ENCODE measurements at places on chromosomes 13 and 19. TPM values are rescaled to one million over a fixed set of nuclear protein-coding genes. Genes with fewer than 3 reads are reported as not detected.

DNA sequence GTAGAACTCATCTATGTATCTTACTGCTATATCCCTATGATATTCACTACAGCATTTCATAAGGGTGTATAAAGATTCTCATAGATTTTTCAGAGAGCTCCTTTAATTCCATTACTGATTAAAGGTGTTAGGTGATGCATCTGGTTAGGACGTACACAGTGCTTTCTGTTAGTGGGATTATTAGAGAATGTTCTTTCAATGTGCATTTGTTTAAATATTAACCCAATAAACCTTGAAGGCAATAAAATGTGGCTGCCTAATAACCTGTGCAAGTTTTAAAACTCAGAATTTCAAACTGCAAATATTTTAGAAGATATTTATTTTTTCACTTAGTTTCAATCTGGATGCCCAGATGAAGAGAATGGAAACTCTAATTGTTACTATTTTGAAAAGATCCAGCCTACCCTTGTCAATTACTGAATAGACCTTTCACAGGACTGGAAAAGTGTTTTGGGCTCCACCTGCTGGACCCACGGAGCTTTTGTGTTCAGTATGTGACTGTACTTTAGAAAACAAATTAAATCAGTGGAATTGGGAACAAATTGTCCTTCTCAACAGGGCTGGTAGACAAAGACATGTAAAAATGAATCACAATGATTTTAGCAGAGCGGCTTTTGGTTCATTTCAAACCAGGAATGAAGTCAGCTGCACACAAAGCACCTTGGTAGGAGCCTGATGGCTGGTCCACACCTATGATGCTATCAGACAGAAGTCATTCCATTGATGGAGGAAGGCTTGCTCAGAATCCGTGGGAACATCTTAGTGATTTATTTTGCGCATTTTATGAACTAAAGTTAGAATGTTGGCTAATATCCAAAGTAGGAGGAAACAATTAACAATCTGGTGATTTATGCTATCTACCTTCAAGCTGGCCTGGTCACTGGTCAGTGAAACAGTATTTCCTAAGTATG is 89.4 kb upstream of the RAP2A start:
- H3K4me3 ChIP-seq = no peak overlapping the region
- no peaks in the 10 kb centered on the region for H3K27me3 ChIP-seq
- H3K36me3 ChIP-seq = no peaks in the 10 kb centered on the region
- H3K27ac ChIP-seq = no peak overlapping the region

- H3K4me1 ChIP-seq = no peaks in the 10 kb centered on the region
- H3K4me3 ChIP-seq = no peak overlapping the region
- H3K27me3 ChIP-seq = no peaks in the 10 kb centered on the region
These were observed 22.7 kb upstream of the NAXD start for GRCh38 chr13:110592665-110593064.

DNA sequence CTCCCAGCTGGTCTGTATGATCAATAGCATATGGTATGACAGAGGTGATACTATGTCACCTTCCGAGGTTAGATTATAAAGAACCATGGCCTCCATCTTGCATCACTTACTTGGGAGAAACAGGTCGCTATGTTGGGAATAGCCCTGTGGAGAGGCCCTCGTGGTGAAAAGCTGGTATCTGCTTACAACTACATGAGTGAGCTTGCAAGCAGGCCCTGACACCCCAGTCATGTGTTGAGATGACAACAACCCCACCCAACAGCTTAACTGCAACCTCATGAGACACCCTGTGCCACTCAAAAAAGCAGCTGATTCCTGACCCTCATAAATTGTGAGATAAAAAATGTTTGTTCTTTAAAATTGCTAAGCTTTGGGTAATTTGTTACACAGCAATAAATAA is 18.8 kb downstream of the MTRF1 start:
- no peak for DNase-seq
- no peak overlapping the region for H3K27ac ChIP-seq
- no peaks in the 10 kb centered on the region for H3K36me3 ChIP-seq
- H3K4me1 ChIP-seq = no peaks in the 10 kb centered on the region

GRCh38 chr13:33721724-33722123 is 96.2 kb upstream of the RFC3 start:
- peaks cover 21% of the 10 kb centered on the region for H3K4me1 ChIP-seq
- H3K27ac ChIP-seq = peak overlapping the region; percentile 56
- H3K4me3 ChIP-seq = no peak overlapping the region

- DNase-seq = no peak
- no peak overlapping the region for H3K4me3 ChIP-seq
- no peak overlapping the region for H3K27ac ChIP-seq
These were observed 13.0 kb downstream of the PGLYRP1 start for GRCh38 chr19:46009530-46010510.

GRCh38 chr19:41531438-41532311 is 44.3 kb upstream of the CEACAM21 start:
- H3K27ac ChIP-seq = peak overlapping the region; percentile 76
- no peaks in the 10 kb centered on the region for H3K36me3 ChIP-seq
- peaks cover 56% of the 10 kb centered on the region for H3K4me1 ChIP-seq
- no peaks in the 10 kb centered on the region for H3K27me3 ChIP-seq

GRCh38 chr19:18969931-18970659 is 29.1 kb upstream of the HOMER3 start:
- no peaks in the 10 kb centered on the region for H3K27me3 ChIP-seq
- no peaks in the 10 kb centered on the region for H3K36me3 ChIP-seq
- DNase-seq = no peak
- H3K4me1 ChIP-seq = no peaks in the 10 kb centered on the region

DNA sequence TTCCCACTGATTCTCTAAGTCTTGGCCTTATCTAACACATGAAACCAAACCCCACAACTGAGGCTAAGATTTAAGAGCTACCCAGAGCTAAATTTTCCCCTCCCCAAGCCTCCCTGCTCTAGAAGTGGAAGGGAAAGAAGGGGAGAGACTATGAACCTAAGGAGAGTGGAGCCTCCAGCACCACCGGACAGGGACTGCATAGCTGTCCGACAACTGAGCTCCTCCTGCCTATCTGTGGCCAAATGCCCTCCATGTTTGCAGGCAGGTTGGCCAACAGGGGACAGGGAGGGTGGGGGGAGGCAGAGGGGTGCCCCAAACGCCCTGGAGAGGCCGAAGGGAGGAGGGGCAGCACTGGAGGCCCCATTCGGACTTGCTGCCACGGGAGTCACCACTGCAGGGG is 6.0 kb upstream of the NAPA start:
- H3K4me3 ChIP-seq = no peak overlapping the region
- DNase-seq = no peak
- H3K4me1 ChIP-seq = peaks cover 30% of the 10 kb centered on the region
- no peaks in the 10 kb centered on the region for H3K27me3 ChIP-seq
- no peak overlapping the region for H3K27ac ChIP-seq

- H3K27me3 ChIP-seq = no peaks in the 10 kb centered on the region
- no peaks in the 10 kb centered on the region for H3K4me1 ChIP-seq
- no peaks in the 10 kb centered on the region for H3K36me3 ChIP-seq
- no peak for DNase-seq
These were observed 132.7 kb downstream of the CACNA1A start for GRCh38 chr19:13373599-13373998.

DNA sequence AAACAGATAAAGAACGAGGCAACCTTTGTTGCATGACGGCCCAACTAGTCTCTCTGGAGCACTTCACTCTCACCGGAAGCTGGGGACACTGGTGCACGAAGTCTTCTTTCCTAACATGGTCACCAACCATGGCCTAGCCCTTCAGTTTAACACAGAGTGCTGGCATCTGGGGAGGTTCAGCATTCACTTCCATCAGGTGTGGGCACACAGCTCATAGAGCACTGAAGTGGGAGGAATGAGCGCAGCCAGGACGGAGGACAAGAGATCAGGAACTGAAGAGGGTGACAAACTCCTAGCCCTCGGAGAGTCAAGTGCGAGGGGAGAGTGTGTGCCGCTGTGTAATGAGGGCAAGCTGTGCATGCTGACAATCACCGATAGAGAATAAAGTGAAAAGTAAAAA is 92.4 kb downstream of the CDADC1 start:
- H3K4me3 ChIP-seq = no peak overlapping the region
- H3K27ac ChIP-seq = no peak overlapping the region
- DNase-seq = no peak
- no peaks in the 10 kb centered on the region for H3K4me1 ChIP-seq
- no peaks in the 10 kb centered on the region for H3K36me3 ChIP-seq
- no peaks in the 10 kb centered on the region for H3K27me3 ChIP-seq

GRCh38 chr13:112740502-112741131 is 50.8 kb downstream of the ATP11A start:
- no peaks in the 10 kb centered on the region for H3K4me1 ChIP-seq
- no peaks in the 10 kb centered on the region for H3K27me3 ChIP-seq
- no peak overlapping the region for H3K27ac ChIP-seq
- no peaks in the 10 kb centered on the region for H3K36me3 ChIP-seq

DNA sequence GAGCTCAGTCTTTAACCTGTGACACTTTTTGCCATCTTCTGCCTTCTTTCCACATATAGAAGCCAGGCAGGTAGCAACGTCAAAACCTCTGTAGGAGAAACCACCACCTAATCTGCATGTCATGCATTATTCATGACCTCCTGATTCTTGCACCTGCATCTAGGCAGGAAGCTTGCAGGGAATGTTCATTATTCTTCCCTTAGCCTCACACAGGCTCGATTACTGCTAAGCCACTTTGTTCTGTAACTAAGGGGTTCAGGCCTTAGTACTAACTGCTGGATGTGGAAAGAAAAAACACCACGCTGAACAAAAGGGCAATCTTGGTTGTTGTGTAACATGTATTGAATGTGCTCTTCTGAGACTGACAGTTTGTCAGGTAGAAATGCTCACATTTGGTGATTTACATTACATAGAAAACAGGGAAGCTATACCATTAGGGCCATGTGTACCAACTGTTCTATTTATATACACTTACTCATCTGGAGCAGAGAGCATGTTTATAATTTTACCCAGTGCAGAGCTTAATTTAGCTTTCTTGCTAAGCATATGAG is 366.9 kb downstream of the KLF12 start:
- H3K27me3 ChIP-seq = no peaks in the 10 kb centered on the region
- no peaks in the 10 kb centered on the region for H3K36me3 ChIP-seq
- H3K4me1 ChIP-seq = peaks cover 19% of the 10 kb centered on the region
- no peak overlapping the region for H3K27ac ChIP-seq

- H3K36me3 ChIP-seq = no peaks in the 10 kb centered on the region
- no peak overlapping the region for H3K4me3 ChIP-seq
- no peak overlapping the region for H3K27ac ChIP-seq
- H3K27me3 ChIP-seq = no peaks in the 10 kb centered on the region
These were observed 436.7 kb upstream of the ZNF507 start for GRCh38 chr19:31908496-31909225.

- H3K27me3 ChIP-seq = peaks cover 2% of the 10 kb centered on the region
- no peak within 1 kb of the TSS for H3K27ac ChIP-seq
- H3K4me3 ChIP-seq = peak within 1 kb of the TSS; percentile 65
- DNase-seq = no peak
- H3K4me1 ChIP-seq = 0 out of 2 replicates have a peak, but pooled peaks cover 5% of the 10 kb centered on the region
These were observed at the start of gene NEK5 for GRCh38 chr13:52128714-52129700. Gene NEK5 (minus strand): TSS chr13:52129073. CDS start chr13:52127482, 1,591 bp downstream.

GRCh38 chr13:73390100-73390499 is 331.3 kb downstream of the KLF5 start:
- no peak overlapping the region for H3K27ac ChIP-seq
- H3K4me3 ChIP-seq = no peak overlapping the region
- no peak for DNase-seq
- no peaks in the 10 kb centered on the region for H3K36me3 ChIP-seq

- no peaks in the 10 kb centered on the region for H3K4me1 ChIP-seq
- no peaks in the 10 kb centered on the region for H3K27me3 ChIP-seq
- no peak overlapping the region for H3K27ac ChIP-seq
These were observed 2.6 kb downstream of the SIGLEC5 start for GRCh38 chr19:51627491-51628138.

DNA sequence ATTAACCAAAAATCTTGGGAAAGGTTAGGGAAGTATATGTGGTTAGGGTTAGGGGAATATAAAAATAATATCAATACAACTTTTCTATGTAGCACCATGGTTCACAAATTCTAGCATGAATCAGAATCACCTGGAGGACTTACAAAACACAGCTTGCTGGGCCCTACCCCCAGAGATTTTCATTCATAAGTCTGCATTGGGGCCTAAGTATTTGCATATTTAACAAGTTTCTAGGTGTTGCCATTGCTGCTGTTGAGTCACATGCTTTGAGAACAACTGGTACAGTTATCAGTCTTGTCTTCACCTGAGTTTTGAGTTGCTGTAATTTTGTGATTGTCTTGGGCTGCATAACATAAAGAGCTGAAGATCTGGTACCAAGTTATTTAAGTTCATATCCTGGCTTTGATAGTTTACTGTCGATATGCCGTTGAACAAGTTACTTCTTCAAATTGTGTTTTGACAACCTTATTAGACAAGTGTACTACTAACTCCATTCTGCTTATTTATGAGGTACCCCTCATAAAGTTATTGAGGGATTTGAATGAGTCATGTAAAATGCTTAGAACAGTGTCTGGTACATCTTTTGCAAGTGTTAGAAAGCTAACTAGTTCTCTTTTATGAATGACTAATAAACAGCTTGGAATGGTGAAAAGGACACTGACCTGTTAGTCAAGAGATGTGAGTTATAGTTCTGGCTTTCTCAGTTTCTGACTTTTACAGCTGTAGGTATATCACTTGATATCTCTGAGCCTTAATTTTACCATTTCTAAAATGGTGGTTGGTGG is 132.9 kb downstream of the PAN3 start:
- no peak for DNase-seq
- H3K4me1 ChIP-seq = peaks cover 10% of the 10 kb centered on the region
- H3K4me3 ChIP-seq = no peak overlapping the region
- H3K27me3 ChIP-seq = no peaks in the 10 kb centered on the region

DNA sequence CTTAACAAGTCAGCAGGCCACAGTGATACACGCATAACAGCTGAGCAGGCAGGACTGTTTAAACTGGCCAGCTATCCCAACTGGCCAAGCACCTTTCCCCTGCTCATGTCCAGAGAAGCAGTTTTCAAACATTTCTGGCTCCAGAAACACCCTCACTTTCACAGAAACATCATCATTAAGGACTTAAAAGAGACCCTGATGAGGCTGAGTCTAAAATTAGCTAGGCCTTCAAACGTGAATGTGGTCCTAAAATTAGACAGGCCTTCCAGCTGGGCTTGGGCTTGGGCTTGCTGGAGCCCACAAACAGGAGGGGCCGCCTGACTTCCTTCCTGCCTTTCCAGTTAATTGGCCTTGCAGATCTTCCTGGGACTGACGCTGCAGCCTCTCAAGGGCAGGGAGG is 334.2 kb downstream of the DNAJC15 start:
- H3K36me3 ChIP-seq = no peaks in the 10 kb centered on the region
- H3K27ac ChIP-seq = no peak overlapping the region
- no peaks in the 10 kb centered on the region for H3K27me3 ChIP-seq
- no peak overlapping the region for H3K4me3 ChIP-seq
- H3K4me1 ChIP-seq = no peaks in the 10 kb centered on the region

- no peaks in the 10 kb centered on the region for H3K36me3 ChIP-seq
- no peaks in the 10 kb centered on the region for H3K4me1 ChIP-seq
- no peak overlapping the region for H3K4me3 ChIP-seq
- DNase-seq = no peak
- peaks cover 2% of the 10 kb centered on the region for H3K27me3 ChIP-seq
These were observed 116.8 kb upstream of the CACNA1A start for GRCh38 chr19:13622766-13623715.

GRCh38 chr13:71546881-71547280 is 320.1 kb downstream of the DACH1 start:
- no peak for DNase-seq
- no peak overlapping the region for H3K4me3 ChIP-seq
- no peaks in the 10 kb centered on the region for H3K36me3 ChIP-seq

GRCh38 chr13:85557691-85558467 is 241.3 kb downstream of the SLITRK6 start:
- no peak for DNase-seq
- no peak overlapping the region for H3K4me3 ChIP-seq
- H3K4me1 ChIP-seq = no peaks in the 10 kb centered on the region
- H3K27me3 ChIP-seq = no peaks in the 10 kb centered on the region
- H3K27ac ChIP-seq = no peak overlapping the region
- H3K36me3 ChIP-seq = no peaks in the 10 kb centered on the region

GPC6 gene
- total RNA-seq = not detected

GSK3A gene
- total RNA-seq = 38.6 TPM

ZNF568 gene
- 0.48 TPM for total RNA-seq

VSTM1 gene
- total RNA-seq = not detected

SHANK1 gene
- not detected for total RNA-seq

PLPP2 gene
- total RNA-seq = 0.62 TPM

ZNF585A gene
- 6.9 TPM for total RNA-seq
